Esophagus muscularis mucosa (tissue), 4 donors: ENCODE measurements at places on chromosomes 11 and 22. TPM values are rescaled to one million over a fixed set of nuclear protein-coding genes. Genes with fewer than 3 reads are reported as not detected.

TPBGL gene
- 0.33 TPM for total RNA-seq

AMOTL1 gene
- 190 TPM for total RNA-seq

COMT gene
- 209 TPM for total RNA-seq

DNA sequence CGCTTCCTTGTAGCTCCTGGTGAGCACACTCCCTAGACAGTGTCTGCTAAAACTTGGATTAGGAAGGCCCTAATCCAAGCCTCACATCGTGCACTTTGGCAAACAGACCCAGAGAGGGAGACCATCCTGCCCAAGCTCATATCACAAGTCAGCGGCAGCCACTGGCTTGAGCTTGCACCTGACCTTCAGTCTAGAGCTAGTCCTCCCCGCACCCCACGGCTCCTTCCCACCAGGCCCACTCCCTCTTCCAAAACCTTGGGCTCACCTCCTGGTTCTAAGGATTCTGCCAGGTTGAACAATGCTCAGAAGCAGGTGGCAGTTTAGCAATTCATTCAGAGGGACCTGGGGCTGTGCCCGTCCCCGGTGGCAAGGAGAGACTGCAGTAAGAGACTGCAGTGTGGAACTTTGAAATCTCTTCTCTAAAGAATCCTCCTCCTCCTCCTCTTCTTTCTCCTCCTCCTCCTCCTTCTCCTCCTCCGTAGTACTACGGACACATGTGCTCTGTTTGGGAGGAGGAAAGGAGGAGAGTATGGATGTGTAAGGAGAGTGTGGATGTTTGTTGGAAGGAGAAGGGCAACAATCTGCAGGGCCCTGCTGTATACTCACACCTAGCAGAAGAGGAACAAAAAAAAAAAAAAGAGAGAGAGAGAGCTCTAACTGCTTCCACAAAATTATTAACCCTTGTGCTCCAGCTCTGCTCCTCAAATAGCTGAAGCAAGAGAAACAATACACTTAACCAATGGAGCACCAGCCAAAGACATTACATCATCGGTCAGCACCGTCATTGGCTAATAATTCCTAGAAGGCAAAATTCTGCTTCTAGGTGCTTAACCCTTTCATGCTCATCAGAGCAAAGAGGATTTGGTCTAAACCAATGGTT, 6.0 kb downstream of the SYN3 start:
- DNase-seq: no peak

DNA sequence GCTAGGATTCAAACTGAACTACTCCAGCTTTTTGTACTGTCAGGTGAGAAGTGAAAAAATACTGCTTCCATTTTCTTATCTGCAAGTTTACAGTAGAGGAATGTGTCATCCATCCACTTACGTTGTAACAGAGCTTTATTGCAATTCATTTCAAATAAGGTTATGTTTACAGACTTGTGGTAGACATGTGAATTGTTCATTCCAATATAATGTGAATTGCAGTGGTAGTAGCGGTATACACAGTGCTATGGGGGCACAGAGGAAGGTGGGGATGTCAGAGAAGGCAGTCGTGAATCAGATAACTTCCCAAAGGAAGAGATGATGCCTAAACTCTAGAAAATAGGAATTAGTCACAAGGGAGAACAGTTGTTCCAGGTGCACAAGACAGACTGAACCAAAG, 42.5 kb downstream of the CEP57 start:
- DNase-seq: no peak

GRCh38 chr11:72231396-72232259, 7.1 kb downstream of the INPPL1 start:
- no peak for DNase-seq

GRCh38 chr11:65378208-65378927, 4.1 kb downstream of the SLC25A45 start:
- DNase-seq: no peak

- DNase-seq: no peak
Measured at GRCh38 chr11:126601136-126601535, 245.7 kb downstream of the ST3GAL4 start.
